ENCODE measurements at places on chromosomes 1 and 21. TPM values are rescaled to one million over a fixed set of nuclear protein-coding genes. Genes with fewer than 3 reads are reported as not detected.

Gene PYHIN1
- 19.5 TPM for total RNA-seq

DNA sequence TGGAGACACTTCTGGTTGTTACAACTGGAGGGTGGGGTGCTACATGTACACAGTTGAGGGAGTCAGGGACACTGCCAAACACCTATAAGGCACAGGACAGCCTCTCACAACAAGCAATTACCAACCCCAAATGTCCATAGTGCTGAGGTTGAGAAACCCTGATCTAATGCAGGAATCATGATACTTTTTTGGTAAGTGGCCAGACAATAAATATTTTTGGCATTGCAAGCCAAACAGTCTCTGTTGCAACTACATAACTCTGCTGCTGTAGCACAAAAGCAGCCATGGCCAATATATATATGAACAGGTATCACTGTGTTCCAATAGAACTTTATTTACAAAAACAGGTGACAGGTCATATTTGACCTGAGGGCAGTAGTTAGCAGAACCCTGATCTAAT, 177.5 kb downstream of the ASTN1 start:
- no peak for DNase-seq

Gene PCAT6
- 1.1 TPM for total RNA-seq

DNA sequence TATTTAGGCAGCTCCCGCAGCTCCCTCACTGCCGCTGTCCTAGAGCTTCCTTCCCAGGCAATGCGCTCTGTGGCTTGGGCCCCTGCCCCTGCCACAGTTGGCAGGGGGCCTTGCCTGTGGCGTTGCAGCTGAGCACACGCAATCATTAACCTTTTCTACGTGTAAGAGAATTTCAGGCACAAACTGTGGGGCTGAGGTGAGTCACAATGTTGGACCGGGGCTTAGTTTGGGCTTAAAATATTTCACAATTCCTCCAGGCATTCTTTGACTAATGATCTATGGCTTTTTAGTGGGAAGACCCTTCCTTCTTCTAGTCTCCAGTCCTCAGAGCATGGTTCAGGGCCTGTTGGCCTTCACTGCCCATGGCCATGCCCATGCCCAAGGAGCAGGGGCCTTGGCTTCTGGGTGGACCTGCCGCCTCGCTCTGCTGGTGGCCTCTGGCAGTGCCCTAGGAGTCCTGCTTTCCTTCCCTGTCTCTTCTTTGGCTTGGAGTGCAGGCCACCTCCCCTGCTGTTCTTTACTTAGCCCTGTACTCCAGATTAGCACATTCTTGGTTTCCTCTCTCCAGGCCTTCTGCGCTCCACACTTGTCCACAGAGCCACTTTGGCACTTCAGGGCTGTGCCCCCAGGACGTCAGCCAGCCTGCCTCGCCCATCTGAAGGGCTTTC, 39.2 kb downstream of the MAPKAPK2 start:
- no peak for DNase-seq

DNA sequence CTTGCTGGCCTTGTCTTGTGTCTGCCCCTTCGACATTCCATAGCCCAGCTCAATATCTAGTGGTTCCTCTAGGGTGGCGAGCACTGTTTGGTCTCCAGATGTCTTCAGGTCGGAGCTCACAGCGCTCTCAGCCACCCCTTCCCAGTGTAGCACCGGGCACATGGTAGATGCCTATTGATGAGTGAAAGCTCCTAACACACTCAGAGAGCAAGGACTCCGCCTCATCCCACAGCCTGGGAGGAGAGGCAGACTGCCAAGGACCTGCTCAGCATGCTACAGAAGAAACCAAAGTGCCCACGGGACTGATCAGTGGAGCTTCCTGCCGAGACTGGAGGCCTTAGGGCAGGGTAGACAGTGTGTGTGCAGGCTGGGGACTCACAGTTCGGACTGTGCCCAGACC, 10.9 kb downstream of the PCSK9 start:
- DNase-seq: no peak

- no peak for DNase-seq
Measured at GRCh38 chr1:94553931-94554330, 12.4 kb upstream of the F3 start.

DNA sequence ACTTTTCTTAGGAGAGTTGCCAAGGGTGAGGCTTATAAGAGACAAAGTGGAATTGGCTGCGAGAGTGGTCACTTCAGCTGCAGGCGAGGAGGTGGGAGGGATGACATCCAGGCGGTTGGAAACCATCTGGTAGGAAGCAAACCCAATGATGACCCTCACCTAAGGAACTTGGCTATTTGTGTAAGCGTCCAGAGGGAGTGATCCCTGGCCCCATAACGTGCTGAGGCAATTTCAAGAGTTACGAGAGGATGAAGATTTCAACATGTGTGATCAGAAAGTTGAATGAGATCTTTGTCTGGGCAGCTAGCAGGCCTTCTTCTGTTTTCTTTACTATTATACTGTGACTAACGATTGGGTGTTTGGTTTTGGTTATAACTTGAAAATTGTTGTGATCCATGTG, 102.7 kb upstream of the VANGL1 start:
- DNase-seq: no peak

Gene OR2T35
- total RNA-seq: not detected

Gene OR2G6
- not detected for total RNA-seq

DNA sequence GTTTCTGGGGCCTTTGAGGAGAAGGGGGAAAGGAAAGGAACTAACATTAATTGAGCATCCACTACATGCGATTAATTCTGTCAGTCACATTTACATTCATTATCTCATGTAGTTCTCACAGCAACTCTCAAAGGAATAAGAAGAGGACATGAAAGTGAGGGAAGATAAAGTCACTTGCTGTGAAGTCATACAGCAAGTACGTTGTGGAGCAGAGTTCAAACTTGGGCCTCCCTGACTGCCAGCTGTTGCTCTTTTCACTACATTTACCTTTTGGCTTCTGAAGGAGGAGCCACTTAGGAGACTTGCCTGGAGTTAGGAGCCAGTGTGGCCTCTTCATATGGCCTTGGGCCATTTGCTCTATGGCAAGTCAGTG, 6.2 kb downstream of the ZNF691 start:
- DNase-seq: no peak

DNA sequence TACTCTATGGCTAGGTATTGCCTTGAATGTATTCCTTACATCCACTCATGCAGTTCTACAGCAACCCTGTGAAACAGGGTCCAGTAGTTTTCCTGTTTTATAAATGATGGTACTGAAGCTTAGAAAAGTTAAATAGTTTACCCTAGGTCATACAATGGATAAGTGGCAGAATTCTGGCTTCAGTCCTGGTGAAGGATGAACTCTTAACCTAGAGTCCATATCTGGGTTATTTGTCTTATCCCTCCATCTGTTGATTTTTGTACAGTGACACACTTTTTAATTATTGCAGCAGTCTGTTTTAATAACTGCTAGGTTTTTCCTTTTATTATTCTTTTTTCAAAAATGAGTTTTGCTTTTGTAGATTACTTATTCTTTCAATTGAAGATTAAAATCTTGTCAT, 263.9 kb downstream of the DNM3 start:
- no peak for DNase-seq

DNA sequence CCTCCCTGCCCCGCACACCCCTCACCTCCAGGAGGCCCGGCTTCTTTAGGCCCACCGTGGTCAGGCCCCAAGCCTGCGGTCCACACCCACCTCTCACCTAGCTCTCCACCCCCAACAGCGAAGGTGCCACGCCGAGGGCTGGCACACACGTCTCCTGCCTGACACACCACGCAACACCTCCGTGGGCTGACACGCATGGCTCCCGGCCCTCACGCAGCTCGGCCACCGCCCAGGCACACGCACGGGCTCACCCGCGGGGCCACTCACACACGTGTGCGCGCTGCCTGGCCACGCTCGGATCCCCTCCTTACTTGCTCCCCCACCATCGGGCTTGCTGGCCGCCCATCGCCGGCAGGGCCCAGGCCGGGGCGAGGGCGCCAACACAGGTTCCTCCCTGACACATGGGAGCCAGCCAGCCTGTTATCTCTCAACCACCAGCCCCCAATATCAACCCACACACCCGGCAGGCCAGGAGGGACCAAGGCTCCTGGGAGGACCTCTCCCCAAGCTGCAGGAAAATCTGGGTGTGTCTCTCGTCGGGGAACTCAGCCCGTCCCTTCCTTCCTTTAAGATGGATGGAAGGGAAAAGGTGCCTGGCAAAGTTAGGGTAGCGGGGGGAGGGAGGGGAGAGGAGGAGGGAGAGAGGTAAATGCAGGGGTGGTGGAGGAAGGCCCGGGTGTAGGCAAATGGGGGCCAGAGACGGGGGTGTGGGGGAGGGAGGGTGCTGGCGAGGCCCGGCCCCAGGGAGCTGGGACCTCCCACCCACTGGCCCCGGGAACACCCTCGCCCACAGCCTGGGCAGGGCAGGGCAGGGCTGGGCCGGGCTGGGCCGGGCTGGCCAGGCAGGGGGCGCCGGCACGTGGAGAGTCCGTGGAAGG, 546 bp downstream of the ELOVL1 start:
- peak; percentile 18 for DNase-seq

Gene TNFSF4
- 3.1 TPM for total RNA-seq

DNA sequence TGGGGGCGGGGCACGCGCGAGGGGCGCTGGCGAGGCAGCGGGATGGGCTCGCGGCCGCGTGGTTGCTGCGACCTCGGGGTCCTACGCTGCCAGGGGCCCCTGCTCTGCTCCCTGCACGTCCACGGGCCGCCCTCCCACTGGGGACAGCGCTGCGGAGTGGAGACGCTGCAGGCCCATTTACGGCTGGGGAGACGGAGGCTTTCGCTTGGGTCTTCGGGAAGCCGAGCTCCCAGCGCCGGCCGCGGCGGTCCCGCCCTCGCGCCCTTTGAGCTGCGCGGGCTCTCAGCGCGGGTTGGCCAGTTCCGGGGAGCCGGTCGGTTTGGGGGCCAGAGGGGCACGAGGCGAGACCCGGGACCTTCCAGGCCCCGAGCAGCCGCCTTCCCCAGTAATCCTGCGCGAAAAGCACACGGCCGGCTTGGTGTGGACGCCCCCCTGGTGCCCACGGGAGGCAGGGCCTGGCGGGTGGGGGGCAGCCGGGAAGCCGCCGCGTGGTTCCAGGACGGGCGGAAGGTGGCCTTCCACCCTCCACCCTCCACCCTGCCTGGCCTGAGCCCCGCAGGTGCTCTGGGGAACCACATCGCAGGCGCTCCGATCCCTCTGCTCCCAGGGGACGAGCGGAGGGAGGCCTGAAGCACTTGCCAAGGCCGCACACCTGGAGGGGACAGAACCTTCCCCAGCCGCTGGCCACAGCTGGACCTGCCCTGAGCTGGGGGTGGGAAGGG, 570 bp upstream of the PEX10 start:
- no peak for DNase-seq

DNA sequence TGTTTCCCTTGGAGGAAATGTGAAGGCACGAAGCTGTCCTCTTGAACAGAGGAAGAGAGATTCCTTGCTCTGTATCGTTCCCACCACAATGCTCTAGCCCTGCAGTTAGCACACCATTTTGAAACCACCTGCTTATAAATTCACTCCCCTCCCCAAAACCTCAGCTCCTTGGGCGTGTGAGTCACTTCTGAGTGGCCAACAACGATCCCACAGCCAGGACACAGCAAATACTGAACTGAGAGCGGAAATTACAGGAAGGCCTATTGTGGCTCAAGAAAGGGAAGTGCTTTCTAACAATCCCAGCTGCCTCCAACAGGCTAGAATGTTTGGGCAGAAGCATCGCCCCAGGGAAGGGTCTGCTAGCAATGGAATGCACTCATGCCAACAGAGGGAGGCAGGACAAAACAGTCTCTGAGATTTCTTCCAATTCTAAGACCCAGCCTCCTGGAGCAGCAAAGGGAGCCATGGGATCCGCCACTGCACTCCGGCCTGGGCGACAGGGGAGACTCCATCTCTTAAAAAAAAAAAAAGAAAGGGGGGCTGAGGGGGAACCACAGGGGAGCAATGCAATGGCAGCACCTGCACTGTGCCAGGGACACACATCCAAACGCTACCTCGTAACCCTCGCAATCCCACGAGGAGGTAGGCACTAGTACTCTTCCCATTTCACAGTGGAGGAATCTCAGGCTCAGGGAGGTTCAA, 1.9 kb downstream of the TMEM53 start:
- no peak for DNase-seq

Data from activated T-helper 1 cell treated with anti-CD3 and anti-CD28 coated beads, Interleukin-12 subunit alpha, Interleukin-12 subunit beta, Interleukin-2, Interleukin-4 antibody, amounts not matched to agents 30 ng/mL and 10 ng/mL and 1 ng/mL, durations not matched to agents 14 hours and 24 hours and 36 hours (primary cell).